Central memory CD4-positive, alpha-beta T cell (primary cell): ENCODE measurements at places on chromosomes 2 and 18.
A peak's percentile ranks its signal among the peaks of the same experiment; 100 is the strongest.

DNA sequence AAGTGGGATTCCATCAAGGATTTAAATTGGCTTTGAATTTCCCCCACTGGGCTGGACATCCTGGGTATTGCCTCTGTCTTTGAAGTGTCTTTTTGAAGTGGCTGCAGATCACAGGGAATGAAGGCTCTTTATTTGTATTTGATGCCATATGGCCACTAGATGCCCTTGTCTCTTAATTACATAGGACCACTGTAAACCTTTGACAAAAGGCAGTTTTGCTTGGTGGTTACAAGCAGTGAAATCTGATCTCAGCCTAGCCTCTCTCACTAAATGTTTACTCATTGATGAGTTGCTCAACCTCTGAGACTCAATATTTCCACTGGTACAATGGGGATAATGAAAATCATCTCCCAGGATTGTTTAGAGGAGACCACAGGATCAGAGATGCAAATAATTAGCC lies 102.2 kb downstream of the INSIG2 start:
- no peak for DNase-seq

DNA sequence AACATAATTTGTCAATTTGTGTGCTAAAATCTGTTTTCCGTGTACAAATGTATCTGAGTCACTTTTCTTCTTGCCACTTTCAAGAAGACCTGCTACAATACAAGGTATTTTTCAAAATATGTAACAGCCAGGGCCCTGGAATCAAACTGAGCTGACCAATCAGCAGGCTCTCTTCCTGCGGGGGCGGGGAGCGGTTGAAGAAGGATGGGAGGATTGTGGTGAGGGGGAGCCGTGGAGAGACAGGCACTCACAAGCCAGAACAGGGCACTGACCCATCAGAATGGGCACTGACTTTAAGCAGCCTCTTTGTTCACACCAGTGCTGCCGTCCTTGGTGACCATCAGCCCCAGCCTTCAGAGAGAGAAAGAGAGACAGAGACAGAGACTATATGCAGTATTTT lies 40.6 kb upstream of the CCNYL1 start:
- DNase-seq, result no peak

- DNase-seq, result no peak
Measured at GRCh38 chr2:145724311-145724898, 1204.5 kb upstream of the ZEB2 start.

GRCh38 chr2:200330351-200331060 lies 24.0 kb downstream of the SPATS2L start:
- no peak for DNase-seq

DNA sequence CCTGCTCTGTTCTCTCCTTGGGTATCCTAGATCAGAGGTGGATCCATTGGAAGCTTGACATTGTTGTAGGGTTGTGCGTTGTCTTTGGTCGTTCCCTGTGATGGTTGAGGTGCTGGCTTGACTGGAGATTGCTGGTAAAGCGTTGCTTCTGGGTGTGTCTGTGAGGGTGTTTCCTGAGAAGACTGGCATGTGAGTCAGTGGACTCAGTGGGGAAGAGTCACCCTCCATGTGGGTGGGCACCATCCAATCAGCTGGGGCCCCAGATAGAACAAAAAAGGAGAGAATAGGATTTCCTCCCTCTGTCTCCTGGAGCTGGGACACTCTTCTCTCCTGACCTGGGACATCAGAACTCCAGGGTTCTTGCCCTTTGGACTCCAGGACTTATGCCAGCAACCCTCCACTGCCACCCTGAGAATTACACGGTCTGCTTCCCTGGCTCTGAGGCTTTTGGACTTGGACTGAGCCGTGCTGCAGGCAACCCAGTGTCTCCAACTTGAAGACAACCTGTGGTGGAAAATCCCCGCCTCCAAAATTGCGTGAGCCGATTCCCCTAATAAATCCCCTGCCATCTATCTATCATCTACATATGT lies 14.8 kb upstream of the REEP1 start:
- no peak for DNase-seq

DNA sequence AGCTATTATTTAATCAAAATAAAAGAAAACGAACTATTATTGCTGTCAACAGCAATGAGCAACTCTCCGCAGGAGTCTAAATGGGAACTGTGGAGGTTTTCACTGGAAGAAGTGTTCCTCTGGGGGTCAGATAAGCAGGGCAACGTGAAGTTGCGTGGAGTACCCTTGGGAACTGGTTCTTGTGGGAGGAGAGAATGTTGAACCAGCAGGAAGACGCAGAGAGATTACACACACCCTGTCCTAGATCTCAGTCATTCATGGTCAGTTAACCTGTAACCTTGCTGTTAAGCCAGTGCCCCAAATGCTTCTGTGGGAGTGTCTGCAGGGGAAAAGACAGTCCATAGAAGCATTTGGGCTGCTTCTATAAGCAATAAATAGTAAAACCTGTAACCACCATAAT lies 20.4 kb upstream of the CABLES1 start:
- DNase-seq, result no peak

DNA sequence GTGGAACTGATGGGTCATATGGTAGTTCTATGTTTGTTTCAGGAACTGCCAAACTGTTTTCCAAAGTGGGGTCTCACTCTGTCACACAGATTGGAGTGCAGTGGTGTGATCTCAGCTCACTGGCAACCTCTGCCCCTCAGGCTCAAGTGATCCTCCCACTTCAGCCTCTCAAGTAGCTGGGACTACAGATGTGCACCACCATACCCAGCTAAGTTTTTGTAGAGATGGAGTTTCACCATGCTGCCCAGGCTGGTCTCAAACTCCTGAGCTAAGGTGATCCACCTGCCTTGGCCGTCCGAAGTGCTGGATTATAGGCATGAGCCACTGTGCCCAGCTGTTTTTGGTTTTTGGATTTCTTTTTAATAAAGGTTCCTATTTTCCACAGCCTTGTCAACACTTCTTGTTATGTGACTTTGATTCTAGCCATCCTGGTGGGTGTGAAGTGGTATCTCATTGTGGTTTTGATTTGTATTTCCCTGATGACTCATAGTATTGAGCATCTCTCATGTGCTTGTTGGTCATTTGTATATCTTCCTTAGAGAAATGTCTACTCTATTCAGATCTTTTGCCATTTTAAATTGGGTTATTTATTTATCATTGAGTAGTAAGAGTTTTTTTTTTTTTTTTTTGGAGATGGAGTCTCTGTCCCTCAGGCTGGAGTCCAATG lies 22.8 kb downstream of the NPC1 start:
- DNase-seq, result no peak

DNA sequence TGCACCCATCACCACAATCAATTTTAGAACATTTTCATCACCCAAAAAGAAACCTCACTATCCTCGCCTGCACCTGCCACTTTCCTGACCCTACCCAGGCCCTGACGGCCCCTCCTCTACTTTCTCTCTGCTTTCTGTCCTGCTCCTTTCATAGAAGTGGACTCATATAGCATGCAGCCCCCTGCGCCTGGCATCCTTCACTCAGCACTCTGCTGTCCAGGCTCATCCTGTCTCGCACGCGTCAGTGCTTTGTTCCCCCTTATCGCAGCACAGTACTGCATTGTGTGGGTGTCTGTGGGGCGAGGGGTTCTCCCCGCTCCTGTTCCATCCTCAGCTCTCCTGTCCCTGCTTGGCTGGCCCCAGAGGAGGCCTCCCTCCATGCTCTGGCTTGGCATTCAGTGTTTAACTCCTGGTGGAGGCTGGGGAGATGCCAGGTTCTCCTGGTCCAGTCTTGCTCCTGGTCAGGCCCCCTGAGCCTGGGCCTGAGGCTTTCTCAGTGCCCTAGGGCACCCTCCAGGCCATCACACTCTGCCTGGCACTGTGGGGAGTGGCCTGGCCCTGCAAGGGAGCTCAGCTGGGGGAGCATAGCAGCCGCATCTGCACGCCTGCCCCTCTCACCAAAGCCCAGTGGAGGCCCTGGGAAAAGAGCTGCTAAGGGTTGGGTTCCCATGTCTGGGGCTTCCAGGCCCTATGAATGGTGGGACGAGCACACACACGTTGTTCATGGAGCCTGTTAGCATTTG lies 6.6 kb upstream of the TUBB6 start:
- no peak for DNase-seq

DNA sequence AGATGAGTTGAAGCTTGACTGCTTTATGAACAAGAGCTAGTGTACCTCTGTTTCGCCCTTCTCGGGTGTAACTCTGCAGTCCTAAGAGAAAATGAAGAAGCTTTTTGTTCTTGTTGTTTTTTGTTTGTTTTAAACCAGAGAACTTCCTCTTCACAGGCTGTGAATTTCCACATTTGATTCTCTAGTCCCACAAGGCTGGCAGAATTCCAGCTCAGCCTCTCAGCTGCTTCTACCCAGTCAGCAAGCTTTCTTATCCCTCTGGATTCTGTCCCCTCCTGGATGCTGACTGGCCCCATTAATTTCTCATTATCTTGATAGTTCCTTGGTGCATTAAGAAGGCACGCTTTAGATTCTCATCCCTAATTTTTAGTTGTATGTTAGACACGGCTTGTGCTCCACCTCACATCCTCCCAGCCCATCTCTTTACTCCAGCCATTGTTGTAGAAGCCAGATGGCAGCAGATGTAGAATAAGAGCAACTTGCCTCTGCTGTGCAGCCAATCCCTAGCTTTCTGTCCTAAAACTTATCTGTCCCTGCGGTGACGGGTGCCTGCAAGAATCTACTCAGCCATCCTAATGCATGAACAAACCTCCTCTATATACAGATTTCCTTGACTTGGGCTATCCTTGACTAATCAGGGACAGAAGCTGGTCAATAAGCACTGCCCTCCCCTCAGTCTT lies 12.3 kb upstream of the RESP18 start:
- DNase-seq, result no peak

DNA sequence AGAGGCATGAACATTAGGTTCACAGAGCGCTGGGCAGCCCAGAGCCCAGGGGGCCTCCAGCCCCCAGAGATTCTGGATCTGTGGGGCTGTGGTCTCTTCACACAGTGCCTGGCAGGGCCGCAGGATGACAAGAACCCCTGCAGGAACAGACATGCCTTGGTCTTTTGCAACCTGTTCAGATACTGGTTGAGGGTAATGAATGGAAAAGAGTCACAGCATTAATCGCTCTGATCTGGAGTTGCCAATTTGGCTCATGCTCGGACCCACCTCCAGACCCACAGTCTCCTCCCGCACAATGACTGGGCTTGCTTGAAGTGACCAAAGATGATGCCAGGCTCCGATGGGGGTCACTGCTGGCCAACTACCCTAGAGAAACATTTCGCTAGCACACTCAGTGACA lies 229.4 kb upstream of the SMAD2 start:
- no peak for DNase-seq

GRCh38 chr2:32946314-32947075 lies at the start of gene LTBP1:
LTBP1 (plus strand) TSS chr2:32946953; CDS start chr2:32947325, 372 bp downstream.
- peak; percentile 35 for DNase-seq

DNA sequence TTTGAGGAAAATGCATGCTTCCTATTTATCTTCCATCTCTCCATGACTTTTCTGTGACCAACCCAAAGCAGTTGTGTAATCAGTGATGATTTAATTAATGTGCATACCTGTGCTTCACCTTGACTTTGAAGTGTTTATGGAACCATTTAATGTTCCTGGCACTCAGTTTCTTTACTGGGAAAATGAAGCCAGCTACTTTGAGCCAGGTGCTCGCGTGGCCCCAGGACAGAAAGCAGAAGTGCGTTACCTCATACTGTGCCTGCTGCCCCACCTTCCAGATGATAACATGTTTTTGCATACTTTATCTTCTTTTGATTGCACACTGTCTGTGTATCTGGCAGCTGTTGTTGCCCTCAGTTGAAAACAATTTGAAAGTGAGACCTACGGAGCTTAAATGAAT lies 61.3 kb downstream of the PMAIP1 start:
- no peak for DNase-seq

- no peak for DNase-seq
Measured at GRCh38 chr2:237306787-237307170, 107.2 kb downstream of the COL6A3 start.

GRCh38 chr2:3974765-3975164 lies 271.4 kb downstream of the DCDC2C start:
- no peak for DNase-seq

GRCh38 chr2:49226360-49226759 lies 72.0 kb upstream of the FSHR start:
- DNase-seq, result no peak

DNA sequence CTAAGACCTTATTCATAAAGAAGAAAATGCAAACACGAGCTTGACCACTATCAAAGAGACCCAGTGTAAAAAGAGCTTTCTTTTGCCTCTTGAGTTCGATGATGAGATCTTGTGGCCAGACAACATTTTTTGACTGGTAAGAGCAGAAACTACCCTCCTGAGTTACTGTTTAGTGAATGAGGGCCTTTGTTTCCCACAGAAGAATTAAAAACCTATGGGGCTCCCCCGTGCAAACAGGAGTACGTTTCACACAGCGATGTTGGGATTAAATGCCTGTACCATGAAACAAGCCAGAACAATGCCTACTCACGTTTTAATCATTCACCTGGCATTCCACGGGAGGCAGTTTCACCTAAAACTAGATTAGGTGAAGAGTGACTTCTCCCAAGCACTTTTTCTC lies 36.0 kb downstream of the MYCN start:
- no peak for DNase-seq
